ENCODE measurements at places on chromosomes 5 and 9. TPM values are rescaled to one million over a fixed set of nuclear protein-coding genes. Genes with fewer than 3 reads are reported as not detected.

DNA sequence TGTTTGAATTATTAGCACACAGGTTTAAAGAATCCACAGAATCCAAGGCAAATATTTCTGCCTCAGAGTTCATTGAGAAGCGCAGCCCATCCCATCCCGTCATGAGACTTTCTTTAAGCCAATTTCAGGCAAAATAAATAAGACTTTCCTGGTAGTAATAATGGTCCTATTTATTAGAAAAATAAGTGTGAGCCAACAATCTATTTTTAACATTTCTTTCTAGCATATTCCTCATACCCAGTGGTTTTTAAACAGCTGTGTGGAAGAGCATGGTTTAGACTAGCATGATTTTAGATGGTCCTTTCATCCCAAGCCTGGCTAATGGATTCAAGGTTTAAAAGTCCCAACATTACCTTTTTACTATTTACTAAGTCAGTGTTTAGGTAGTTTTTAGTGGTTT is 125.8 kb downstream of the SCAMP1 start:
- DNase-seq, result no peak

- no peak for DNase-seq
These were observed 219.5 kb upstream of the IZUMO3 start for GRCh38 chr9:24765025-24765756.

The UNC5A gene
- total RNA-seq, result not detected

DNA sequence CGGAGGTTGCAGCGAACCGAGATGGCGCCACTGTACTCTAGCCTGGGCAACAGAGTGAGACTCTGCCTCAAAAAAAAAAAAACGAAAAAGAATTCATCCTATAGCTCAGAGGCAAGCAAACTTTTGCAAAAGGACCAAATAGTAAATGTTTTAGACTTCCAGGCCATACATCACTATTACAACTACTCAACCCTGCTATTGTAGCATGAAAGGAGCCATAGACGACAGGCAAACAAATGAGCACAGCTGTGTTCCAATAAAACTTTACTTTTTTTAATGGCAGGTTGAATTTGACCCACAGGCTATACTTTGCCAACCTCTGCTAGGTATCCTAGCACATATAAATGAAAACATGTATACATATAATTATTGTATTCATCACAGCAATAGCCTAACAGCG is 58.9 kb upstream of the SLC30A5 start:
- DNase-seq, result no peak

GRCh38 chr5:29379619-29380018 is 1813.9 kb upstream of the CDH6 start:
- no peak for DNase-seq

DNA sequence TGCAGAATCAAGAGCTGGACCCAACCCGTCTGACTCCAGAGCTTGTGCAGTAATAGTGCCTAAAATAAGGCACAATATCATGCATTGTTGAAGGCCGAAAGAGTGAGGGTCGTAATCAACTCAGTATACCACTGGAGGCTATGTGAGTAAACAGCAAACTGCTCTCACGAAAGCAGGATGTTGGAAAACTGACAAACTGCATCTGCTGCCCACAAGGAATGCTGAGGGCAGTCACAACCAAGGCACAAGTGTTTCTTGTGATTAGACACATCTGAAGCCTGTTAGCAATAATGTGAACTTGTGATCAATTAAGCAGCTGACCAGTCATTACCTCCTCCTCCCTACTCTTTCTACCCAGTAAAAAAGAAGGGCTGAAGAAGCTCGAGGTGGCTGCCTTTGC is 48.8 kb downstream of the TRPM3 start:
- DNase-seq, result no peak
